Stimulated activated CD8-positive, alpha-beta memory T cell treated with anti-CD3 and anti-CD28 coated beads, Interleukin-15, amount 100 ng/mL, for 1 hour (primary cell): ENCODE measurements at places on chromosomes 12 and 14.

GRCh38 chr12:122150127-122150681, 23.8 kb downstream of the IL31 start:
- no peak for DNase-seq

DNA sequence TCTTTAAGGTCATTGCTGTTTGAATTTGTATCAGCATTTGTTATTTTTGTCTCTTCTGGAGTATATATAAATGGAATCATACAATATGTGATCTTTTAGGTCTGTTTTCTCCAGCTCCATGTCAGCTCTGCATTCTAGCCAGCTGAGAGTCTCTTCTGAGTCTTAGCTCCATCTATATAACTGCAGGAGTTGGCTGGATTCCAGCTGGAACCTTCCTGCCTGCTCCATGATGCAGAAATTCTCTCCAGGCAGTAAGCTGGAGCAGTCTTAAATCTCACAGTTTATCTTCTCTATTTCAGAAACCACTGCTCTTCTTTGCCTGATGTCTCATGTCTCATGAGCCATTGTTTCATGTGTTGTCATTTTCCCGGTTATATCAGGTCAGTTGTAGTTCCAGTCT, 827.6 kb downstream of the NRXN3 start:
- no peak for DNase-seq

GRCh38 chr14:104844306-104845032, 20.6 kb upstream of the CEP170B start:
- DNase-seq: no peak

DNA sequence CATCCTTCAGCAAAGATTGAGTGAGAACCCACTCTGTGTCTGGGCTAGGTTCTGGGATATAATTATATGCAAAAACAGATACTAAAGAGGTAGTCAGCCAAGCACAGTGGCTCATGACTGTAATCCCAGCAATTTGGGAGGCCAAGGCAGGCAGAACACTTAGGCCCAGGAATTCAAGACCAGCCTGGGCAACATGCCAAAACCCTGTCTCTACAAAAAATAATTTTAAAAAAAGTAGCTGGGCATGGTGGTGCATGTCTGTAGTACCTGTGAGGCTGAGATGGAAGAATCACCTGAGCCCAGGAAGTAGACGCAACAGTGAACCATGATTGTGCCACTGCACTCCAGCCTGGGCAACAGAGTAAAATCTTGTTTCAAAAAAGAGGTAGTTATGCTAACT, 237.5 kb upstream of the HMGA2 start:
- DNase-seq: no peak

DNA sequence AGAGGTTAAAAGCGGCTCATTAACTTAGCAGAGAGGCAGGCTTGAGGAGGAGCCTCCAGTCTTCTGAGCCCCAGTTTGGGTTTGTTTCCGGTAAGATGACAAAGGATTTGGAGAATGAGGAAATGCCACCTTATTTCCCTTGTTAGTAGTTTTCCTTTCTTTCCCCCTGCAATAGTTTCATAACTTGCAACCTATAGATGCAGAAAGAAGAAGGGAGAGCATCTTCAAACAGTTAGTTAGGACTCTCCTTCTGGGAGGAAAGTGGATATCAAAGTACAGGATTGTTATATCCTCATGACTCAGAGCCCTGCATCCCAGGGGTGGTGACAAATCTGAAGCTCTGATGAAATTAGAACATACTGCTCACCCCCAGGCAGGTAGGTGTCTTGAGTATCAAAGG, 180.7 kb upstream of the SLC38A2 start:
- no peak for DNase-seq

DNA sequence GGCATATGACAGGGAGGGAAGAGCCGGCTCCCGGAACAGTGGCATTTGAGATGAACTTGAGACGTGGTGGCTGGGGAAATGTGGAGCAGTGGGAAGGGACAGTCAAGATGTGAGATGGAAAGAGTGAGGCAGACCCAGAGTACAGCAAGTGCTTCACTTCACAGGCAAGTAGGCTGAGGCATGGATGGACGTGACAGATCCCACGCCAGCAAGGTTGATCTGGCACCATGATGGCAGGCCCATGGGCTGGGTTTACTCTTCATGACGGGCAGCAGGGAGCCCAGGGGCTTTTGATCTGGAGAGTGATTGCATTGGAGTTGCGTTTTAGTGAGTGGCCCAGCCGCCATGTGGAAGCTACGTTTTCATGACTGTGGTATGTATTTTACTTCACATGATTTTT, 17.9 kb upstream of the EML1 start:
- DNase-seq: no peak

GRCh38 chr14:94045101-94045500, 19.0 kb downstream of the OTUB2 start:
- DNase-seq: no peak

- DNase-seq: no peak
These were observed 12.3 kb upstream of the PITPNM2 start for GRCh38 chr12:123163227-123163626.

DNA sequence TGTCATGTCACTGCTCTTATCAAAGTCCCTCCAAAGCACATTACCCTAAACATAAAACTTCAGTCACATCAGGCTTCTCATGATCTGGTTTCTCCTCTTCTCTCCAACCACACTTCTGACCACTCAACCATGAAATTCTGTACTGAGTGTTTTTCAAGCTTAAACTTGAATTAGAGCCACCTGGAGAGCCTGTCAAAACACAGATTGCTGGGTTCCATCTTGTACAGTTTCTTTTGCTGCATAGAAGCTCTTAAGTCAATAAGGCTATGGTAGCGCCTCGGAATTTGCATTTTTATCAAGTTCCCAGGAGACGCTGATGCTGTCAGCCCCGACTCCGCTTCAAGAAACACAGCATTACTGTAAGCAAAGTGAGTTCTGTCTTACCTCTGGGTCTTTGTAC, 16.4 kb upstream of the SRRM4 start:
- DNase-seq: no peak

GRCh38 chr14:101083564-101084435, 180.3 kb upstream of the RTL1 start:
- DNase-seq: no peak

DNA sequence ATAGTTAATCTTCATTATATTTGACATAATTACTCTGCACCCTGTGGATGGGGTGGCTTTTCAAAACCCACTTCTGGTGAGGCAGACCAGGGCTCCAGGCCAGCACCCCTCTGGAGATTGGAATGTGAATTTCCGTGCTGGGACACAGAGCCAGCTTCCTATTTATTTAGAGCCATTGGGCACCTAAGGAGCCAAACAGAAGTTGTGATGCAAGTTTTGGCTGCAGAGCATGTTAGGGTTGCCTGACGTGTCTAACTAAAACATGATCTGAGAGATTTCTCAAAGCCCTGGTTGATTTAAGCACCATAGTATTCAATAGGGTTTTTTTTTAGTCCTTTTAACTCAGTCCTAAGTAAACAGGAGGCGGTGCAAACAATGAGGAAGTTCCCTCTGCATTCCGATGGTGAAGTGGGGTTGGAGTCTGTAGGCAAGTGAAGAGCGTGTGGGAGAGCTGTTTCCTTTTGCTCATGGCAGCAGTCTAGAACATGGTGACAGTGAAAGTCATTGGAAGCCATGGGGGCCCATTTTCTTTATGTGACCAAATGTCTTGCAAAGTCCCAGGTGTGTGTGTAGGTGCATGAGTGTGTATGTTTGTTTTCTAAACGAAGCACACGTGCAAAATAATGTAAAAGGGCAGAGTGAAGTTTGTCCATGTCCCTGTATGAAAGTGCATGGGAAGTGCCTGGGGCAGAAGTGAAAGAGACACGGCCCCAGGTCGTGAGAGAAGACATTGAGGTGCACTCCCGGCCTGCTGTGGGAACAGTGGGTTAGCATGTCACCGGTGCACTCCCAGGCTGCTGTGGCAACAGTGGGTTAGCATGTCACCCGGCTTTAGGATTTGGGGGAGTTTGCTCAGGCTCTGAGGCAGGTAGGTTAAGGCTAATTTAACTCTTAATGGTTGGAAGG, 117.7 kb downstream of the PRKCH start:
- no peak for DNase-seq

GRCh38 chr12:12511895-12512711, 50.6 kb downstream of the DUSP16 start:
- DNase-seq: no peak

GRCh38 chr14:89123851-89124250, 293.2 kb downstream of the FOXN3 start:
- DNase-seq: no peak

GRCh38 chr14:31893221-31893757, 183.8 kb upstream of the ARHGAP5 start:
- DNase-seq: no peak

DNA sequence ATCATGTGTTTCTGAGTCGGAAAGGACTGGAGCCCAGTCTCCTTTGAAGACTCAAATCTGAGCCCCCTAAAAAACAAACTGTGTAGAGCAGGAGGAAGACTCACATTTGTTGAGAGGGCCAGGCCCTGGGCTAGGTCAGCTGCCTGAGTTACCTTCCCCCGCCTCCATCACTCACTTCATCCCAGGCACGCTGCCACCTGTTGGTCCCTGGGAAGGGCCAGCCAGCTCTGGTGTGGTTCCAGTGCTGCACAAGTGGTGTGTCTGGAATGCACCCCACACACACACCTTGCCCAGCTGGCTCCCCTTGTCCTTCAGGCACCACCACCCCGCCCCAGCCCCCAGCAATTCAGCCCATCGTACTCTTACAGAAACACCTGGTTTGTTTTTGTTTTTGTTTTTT, 9.0 kb downstream of the MVK start:
- no peak for DNase-seq

DNA sequence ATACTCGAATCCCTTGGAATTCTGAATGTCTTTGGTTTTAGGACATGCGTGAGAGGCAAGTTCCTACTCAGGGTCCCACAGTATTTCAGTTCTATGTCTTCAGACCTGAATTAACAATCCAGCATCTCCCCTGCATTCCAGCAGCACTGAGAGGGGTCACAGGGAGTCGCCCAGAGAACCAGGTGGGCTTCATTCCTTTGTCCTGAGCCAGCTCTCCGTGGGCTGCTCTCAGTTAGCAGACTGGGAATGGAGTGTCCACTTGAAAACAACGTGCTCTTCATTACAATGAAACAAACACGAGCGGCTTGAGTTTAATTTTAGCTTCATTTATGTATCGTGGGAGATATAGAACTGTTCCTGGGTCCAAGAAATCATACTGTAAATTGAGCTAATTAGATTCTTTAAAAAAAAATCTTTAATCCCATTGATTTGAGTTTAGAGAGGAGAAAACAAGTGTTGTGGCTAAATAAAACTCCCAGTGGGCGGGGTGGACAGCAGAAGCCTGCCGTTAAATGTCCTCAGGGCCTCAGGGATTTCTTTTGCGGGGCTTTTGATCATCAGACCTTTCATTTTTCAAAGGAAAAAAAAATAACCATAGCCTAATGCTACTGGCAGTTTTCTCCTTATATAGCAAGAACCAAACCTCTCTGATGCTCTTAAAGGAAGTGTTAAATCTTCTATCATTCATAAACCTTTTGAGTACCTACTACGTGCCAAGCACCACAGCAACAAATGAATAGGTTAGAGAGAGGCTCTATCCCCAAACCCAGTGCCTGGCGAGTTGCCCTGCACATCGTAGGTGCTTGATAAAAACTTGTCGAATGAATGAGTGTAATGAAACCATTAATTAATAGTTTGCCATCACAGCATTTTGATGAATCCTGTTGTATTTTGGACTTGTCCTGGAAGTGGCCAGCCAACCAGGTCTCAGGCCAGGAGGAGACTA, 140.4 kb downstream of the CHST11 start:
- no peak for DNase-seq

DNA sequence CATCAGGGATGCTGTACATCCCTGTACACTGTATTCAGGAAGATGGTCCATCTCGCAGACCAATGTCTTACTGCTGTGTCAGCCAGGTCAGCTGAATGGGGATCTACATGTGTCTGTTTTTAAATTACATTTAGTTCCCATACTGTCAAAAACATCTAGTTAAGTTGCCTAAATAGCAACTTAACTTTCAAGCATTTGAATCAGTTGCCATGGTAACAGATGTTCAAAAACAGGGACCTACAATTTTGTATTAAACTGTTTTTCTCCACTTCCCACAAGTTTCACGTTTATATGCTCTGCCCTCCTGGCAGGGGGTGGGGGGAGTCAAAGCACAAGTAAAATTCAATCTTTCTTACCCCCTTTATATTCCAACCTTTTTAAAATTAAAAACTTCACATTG, 38.3 kb downstream of the C12orf42 start:
- DNase-seq: no peak

- no peak for DNase-seq
These were observed 311.6 kb upstream of the DIO2 start for GRCh38 chr14:80522936-80523335.

DNA sequence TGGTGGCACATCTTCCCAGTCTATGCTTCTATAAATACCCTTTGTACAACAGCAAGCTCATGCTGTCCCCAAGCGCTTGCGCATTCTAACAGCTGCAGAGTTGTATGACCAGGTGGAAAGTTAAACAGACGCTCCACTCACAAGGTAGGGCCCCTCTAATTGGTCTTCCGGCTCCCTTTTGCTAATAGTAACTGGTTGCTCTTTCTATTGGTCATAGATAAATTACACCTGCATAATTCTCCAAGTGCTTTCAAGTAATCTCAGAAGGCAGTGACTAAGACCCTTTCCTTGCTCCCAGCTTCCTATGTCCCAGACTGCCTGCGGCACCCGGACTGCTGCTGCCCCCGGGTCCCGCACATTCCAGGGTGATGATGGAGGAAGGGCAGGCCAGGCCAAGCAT, 6.1 kb upstream of the TSPAN9 start:
- DNase-seq: no peak
